ENCODE measurements at places on chromosomes 3 and 15.
A peak's percentile ranks its signal among the peaks of the same experiment; 100 is the strongest.

DNA sequence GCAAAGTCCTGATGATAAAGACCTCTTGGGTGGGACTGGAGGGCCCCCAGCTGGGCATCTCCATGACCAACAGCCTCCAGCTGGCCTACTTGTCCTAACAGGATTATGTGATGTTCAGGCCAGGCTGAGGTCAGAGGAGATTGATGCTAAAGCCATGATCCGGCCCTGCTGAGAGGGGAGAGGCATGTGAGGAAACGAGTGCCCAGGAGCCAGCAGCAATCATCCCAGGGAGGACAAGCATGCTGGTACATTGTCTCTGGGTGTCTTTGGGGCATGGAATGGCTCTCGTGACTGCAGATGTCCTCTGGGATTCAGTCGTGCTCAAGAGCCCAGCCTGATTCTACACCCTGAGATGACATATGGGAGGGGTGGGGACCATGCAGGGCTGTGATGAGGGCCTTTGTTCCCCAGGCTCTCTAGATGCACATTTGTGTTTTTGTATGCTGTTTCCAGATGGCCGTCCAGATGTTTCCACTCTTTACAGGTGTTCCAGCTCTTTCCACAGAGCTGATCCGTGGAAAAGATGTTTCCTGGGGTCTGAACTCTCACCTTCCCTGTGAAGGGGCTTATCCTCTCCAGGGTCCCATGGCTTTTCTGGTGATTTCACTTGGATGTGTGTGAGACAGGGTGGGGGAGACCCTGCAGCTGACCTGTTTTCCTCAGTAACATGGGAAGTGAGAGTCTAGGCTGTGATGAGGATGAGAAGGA, 20.2 kb downstream of the SLC24A1 start:
- DNase-seq = no peak

DNA sequence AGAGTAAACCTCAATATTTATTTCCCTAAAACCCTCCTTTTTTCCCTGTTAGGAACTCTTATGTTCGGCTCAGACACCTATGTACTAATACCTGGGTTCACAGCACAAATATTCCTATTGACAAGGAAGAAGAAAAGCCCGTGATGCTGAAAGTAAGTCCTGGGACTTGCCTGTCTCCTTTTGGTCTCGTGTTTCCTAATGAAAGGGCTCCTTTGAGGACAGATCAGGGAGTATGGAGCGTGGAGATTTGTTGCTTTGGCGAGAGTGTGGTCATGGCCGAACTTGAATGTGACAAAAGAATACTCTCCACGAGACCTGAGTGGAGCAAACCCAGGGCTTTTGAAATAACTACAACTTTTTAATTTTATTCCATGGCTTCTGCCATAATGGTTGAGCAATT, 167.8 kb downstream of the ITPR1 start:
- no peak for DNase-seq

DNA sequence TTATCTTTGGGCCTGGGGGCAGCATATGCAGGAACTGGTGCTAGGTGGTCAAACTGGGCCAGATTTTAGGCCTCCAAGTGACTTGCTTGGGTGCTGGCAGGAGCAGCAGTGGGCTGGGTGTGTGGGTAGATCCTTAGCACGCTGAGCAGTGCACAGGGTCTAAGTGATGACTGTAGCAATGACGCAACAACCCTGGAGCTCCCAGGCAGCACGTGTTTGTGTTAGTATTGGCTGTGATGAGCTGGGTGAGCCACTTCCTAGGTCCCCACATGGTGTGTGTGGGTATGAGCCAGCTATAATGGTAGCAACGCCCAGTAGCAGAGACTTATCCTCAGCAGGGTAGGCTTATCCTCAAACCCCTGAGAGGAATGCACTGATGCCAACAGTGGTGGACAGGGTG, 570.6 kb upstream of the ROBO1 start:
- no peak for DNase-seq

DNA sequence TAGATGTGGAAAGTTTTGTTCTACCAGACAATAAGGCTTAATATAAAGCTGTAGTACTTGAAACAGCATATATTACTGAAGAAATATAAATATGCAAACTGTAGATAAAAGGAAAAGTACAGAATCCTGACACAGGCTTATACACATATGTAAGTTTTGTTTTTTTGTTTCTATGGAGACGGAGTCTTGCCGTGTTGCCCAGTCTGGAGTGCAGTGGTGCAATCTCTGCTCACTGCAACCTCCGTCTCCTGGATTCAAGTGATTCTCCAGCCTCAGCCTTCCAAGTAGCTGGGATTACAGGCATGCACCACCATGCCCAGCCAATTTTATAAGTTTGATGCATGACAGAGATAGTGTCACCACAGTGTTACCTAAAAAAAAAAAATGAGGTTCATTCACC, 29.1 kb upstream of the ZNF445 start:
- no peak for DNase-seq

- no peak for DNase-seq
These were observed 68.0 kb upstream of the MBNL1 start for GRCh38 chr3:152200476-152201420.

DNA sequence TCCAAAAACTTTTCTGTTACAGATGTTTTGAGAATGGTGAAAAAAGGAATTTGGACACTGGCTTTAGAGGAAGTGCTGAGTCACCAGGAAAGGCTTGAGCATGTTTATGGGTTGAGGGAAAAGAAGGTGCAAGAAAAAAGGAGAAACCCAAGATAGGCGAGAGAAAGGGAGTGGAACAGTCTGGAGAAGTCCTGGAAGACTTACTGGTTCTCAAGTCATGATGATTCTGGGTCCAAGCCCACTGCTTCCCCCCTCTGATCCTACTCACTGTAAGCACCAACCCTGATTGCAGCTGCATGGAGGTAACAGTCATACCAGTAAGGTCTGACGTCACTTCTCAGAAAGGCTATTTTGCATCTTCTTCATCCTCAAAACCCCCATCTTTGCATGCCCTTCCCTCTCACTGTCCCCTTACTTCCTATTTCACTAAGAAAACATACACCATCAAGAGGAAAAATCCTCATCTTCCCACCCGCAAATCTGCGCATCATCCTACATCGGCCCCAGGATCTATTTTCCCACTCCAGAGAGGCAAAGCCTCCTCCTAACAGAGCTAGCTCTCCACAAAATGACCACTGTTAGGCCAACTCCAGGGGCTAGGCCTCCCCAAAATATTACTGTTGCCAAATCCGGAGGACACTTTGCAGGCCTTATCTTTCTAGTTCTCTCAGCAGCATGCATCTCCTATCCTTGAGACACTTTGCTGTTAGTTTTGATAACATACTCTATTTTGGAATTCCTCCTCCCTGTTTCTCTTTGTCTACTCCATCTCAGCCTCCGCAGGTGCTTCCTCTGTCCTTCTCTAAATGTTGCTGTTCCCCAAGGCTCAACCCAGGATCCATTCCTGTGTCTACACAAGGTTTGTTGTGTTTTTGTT, 3.2 kb upstream of the ATP13A3 start:
- peak; percentile 6 for DNase-seq

All from CD4-positive, alpha-beta T cell treated with Interleukin-2 at 100 ng/mL for 4 hours (primary cell).